ENCODE measurements at places on chromosomes 11 and 22.

DNA sequence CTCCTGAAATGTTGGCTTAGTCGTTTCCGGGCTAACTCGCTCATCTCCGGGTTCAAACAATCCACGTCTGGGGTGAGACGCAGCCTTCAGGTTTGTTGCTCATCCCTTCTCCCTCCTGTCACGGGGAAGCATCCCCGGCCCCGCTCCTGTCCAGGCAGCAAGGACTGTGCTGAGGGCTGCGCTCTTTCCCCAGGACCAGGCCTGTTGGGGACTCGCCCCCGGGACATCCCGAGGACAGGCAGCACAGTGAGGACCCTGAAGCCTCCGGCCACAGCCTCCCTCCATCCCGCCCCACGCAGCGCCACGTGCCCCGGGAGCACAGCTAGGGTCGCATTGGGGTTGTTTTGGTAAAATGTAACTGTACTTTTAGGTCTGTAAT, 252.0 kb downstream of the BRD1 start:
- no peak for DNase-seq

- DNase-seq, result no peak
Observed at GRCh38 chr11:113363996-113364641, 23.5 kb upstream of the ANKK1 start.

DNA sequence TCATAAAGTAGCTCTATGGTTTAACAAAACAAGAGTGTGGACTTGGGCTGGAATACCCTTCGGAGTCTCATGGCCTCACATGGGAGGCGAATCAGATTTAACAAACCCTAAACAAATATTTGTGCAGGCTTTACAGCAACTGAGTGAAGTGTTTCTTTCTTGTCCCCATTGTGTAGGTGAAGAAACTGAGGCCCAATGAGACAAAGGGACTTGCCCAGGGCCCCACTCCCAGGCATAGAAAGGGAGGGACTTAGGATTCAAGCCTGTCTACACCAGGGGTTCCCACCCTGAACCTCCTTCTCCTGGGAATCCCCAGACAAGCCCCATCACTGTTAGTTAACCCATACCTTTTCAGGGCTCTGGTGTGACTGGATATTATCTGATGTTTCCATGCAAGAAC, 55.1 kb upstream of the CRYBB3 start:
- no peak for DNase-seq

DNA sequence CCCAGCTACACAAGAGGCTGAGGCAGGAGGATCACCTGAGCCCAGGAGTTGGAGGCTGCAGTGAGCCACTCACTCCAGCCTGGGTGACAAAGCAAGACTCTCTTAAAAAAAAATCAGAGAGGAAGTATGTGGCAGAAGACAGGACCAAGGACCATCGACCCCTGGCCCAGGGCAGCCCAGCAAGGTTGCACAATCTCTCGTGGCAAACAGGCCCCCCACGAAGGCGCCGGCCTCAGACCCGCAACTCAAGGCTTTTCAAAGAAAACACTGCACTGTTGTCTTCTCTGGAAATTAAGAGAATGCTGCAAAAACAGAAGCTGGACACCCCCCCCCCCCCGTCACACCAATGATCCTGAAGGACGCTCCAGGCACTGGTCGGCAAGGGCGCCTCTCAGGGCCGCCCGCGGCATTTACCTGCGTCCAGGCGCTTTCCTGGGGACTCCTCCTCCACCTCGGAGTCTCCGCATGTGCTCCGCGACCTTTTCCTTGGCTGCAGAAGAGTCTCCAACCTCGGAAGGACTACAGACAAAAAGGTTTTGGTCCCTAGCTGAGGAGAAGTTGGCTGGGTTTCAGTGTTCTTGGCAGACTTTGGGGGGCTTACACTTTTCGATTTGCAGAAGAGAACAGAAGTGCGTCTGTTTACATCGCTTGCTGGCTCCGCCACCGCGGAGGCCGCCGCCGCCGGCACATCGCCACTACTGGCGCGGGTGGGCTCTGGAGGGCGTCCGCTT, 40.5 kb downstream of the BRD1 start:
- DNase-seq, result no peak

GRCh38 chr22:35564975-35565867, 24.6 kb downstream of the RASD2 start:
- no peak for DNase-seq

- DNase-seq, result no peak
Observed at GRCh38 chr11:15141381-15141780, 26.7 kb downstream of the INSC start.
